ENCODE measurements at places on chromosomes 2 and 18.

- peak; percentile 79 for DNase-seq
Measured at GRCh38 chr2:203446071-203446481, 89.0 kb downstream of the RAPH1 start.

- peak; percentile 41 for DNase-seq
Measured at GRCh38 chr2:32061973-32062861, 1.1 kb upstream of the SPAST start.

DNA sequence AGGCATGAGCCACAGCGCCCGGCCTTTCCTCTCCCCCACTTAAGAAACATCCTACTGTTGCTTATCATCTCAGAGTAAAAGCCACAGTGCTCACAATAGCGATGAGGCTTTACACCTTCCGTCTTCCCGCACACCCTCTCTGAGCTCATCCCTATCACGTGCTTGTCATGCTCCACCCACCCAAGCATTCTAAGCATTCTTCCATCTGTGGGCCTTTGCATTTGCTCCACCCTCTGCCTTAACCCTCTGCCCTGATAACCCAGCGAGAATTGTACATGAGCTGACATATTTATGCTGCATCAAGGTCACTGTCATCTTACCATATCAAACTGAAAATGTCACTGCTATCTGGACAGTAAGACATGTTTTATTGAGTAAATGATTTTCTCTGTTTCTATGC is 22.6 kb downstream of the FOXI3 start:
- DNase-seq = no peak

- no peak for DNase-seq
Measured at GRCh38 chr2:118014492-118014824, 588 bp upstream of the CCDC93 start.

GRCh38 chr18:66168685-66169235 is 417.9 kb downstream of the CDH7 start:
- no peak for DNase-seq

DNA sequence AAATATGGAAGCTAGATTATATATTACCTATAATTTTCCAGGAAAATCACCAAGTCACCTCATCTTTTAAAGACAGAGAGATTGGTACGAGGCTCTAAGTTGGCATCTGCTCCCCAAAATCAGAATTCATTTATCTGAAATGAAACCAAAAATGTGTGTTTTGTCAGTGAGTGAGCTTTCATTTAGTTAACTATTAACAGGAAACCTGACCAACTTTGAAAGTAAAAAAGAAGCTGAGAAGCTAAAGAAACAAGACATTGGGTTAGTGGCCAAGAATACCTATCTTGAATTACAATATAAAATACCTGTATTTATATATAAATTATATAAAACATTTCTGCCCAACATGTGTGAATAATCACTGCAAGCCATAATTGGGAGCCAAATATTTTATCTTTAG is 1.9 kb downstream of the MPPE1 start:
- no peak for DNase-seq

- DNase-seq = no peak
Measured at GRCh38 chr2:56148825-56149224, 35.0 kb upstream of the CCDC85A start.

DNA sequence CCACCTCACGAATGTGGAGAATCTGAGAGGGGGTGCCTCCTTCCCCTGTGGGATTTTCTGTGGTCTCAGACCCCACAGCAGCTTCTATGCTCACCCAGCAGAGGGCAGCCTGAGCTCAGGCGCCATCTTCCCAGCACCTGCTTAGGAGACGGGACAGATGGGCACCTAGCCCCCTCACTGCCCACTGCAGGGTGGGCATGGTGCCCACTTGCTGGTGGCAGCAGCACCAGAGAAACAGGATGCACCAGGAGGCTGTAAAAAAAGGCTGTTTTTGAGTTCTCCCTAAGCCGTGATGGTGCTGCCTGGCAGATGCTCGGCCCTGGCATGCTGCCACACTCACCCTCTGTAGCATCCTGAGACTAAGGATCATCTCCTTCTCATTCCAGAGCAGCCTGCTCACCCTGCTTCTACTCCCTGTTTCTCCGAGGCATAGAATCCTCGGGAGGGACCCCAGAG is 19.1 kb upstream of the SLC20A1 start:
- peak; percentile 81 for DNase-seq

DNA sequence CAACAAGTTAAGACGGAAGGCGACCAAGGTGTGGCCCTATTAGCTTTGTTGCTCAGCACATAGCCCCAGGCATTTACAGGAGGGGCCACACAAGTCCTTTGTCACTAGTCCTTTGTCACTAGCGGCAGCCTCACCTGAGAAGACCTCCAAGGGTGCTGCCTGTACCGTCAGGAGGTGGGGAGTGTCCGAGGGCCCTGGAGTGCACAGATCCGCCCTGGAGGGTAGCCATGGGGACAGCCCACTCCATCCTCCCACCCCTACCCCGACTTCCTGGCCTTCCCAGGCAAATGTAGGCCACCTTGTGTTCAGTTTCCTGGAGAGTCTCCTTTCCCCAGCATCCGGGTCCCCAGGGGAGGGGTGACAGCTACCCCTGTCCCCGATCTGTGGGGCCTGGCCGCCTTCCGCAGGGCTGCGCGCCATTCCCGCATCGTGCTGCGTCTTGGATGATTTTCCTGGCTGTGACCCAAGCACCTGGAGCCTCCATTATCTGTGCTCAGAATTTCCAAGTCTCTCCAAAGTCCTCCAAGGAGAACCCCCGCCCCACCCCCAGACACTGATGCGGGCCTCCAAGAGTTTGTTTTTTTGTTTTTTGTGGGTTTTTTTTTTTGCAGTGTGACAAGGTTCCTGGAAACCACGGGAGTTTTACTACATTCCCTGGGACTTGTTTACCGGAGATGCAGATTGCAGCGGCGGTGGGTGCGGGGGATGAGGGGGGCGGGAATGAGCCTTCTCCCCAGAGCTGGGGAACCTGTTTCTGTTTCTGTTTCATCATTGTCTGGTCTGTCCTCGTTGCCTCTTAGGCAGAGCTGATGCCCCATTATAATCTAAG is 28.6 kb downstream of the TEX44 start:
- no peak for DNase-seq

- no peak for DNase-seq
Measured at GRCh38 chr2:189232759-189233406, 53.3 kb upstream of the COL5A2 start.

DNA sequence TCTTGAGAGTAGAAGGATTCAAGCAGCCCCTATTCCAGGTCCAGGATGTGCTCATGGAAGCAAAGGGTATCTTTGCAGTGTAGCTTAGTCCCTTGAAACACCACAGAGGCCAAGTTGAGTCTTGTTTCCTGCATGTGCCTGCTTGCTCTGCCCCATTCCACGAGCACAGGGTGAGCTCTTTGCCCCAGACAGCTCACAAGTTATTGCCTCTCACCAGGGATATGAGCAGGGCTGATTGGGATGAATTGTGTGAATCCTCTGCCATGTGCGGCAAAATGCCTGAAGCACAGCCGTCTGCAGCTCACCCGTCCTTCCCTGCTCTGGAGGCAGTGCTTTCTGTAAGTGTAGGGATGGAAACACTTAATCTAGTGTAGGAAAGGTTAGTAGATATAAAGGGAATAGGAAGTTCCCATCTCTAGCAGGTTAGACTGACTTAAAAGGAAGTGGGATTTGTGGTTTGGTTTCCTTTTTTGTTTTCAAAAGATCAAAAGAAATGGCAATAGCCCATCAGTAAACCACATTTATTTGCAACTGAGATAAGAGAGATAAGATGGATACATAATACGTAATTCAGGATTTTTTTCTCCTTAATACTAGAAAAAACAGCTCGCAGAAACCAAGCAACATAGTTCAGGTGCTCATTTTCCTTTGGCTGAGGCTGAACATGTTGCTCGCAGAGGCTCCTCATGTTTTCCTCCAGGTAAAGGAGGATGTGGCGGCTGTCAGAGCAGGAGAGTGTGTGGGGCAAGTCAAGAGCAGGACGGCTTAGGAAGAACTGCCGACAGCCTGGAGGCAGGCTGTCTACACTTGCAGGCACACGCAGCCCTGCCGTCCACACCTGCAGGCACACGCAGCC is 41.4 kb downstream of the TMEM182 start:
- DNase-seq = no peak

DNA sequence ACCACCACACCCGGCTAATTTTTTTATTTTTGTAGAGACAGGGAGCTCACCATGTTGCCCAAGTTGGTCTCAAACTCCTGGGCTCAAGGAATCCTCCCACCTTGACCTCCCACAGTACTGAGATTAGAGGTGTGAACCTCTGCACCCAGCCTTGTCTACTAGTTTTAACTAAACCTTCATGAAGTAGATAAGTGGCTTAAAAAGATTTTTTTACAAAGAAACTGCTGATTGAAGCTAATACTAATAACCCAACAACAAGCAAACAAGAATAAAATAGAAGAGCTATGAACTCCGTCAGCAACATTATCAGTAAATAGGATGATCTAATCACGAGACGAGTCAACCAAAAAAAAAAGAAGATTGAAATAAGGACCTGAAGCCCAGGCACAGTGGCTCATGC is 18.8 kb downstream of the NDUFB3 start:
- DNase-seq = no peak

DNA sequence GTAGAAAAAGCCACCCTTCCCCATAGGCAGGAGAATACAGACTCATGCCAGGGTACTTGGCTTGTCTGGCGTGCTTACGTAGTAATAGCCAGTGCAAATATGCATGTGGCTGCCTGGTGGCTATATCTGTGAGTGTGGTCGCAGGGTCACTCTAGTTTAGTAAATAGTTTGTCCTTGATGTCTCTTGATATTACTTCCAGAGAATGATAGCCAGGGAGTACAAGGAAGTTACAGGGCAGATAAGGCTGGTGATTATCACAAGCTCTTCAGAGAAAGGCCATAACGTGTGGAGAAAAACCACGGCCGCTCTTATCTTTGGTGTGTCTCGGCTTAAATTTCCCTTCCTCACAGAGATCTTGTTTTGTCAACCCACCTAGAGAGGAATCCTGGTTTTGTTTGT is 54.3 kb upstream of the SLC39A10 start:
- DNase-seq = no peak

- peak; percentile 5 for DNase-seq
Measured at GRCh38 chr2:184685999-184686841, 87.9 kb downstream of the ZNF804A start.

GRCh38 chr2:214839464-214839863 is 30.0 kb upstream of the BARD1 start:
- no peak for DNase-seq

DNA sequence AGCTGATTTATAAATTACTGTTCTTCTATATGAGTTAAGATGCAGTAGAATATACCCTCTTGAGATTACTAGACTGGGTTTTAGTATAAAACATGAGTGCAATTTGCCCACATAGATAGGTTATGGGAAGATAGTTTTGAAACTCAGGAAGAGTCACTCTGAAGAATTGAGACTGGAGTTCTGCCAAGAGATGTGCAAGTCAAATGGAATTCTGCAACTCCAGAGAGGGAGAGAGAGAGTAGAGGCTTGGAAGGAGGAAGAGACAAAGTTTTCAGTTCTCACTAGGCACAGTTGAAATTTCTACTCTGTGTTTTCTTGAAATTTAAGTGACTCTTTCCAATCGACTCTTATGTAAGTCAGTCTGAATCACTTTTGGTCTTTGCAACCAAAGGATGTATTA is 878.8 kb downstream of the TSN start:
- peak; percentile 84 for DNase-seq

DNA sequence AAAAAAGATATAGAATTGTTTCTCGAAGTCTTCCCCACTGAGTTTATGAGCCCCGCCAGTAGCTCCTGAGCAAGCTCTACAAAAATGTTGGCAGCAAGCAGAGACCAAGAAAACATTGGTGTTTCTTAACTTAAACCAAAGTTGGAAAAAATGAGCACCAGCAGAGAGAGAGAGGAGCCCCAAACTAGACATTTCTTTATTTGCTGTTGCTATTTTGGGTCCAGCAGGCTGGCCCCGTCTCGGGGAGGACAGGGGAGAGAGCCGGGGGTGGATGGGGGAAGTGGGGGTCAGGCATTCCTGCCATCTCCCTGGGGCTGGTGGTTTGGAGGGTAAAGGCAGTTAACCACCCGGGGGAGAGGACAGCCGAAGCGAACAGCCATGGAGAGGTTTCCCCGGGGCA is 113.0 kb downstream of the DYSF start:
- DNase-seq = peak; percentile 26

- DNase-seq = no peak
Measured at GRCh38 chr18:58201733-58202730, 158.0 kb downstream of the NEDD4L start.

DNA sequence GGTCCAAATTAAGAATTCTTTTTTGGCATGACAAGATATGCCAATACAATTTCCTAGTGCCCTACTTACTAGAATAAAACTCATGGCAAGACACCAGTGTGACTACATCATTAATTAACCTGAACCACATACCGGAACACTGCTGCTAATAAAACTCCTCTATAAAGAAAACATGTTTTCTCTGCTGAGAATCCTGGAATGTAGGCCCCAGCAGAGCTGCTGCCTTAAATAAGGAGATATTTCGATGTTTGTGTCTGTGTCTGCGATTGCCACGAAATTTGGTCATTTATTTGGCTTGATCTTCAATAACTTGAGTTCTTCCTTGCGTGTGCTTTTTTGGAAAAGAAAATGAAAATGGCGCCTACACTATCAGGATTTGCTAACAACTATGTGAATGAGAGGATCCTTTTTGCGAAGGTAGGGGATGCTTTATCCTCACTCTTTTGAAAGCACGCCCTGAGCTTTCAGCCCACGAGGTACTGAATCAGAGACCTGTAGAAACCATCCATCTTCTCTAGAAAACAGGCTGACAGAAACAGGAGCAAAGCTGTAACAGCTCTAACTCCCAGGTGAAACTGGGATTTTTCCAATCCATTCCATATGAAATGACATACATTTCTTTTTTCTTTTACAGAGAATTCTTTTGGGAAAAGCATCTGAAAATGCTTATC is 27.0 kb downstream of the KLF7 start:
- DNase-seq = no peak

- no peak for DNase-seq
Measured at GRCh38 chr2:23221236-23221635, 163.7 kb upstream of the KLHL29 start.

GRCh38 chr2:48572816-48573215 is 42.9 kb downstream of the STON1 start:
- DNase-seq = no peak

GRCh38 chr2:47595687-47596086 is 187.3 kb upstream of the MSH6 start:
- DNase-seq = no peak

DNA sequence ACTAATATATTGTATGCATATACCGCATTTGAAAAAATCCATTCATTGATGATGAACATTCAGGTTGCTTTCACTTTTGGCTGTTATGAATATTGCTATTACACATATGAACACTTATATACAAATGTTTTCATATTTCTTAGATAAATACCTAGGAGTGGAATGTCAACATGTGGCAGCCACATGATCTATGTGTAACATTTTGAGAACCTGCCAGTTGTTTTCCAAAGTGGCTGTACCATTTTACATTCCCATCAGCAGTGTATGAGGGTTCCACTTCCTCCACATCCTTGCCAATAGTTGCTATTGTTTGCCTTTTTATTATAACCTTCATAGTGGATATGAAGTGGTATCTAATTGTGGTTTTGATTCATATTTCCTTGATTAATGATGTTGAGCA is 40.5 kb downstream of the CCDC85A start:
- no peak for DNase-seq

Measured in astrocyte of the spinal cord (primary cell).